ENCODE measurements at places on chromosomes 11 and 22.
A peak's percentile ranks its signal among the peaks of the same experiment; 100 is the strongest.

GRCh38 chr11:2885017-2885677, 428 bp downstream of the CDKN1C start:
- DNase-seq, result no peak

- no peak for DNase-seq
These were observed 27.0 kb downstream of the CSTF3 start for GRCh38 chr11:33134276-33134675.

- DNase-seq, result peak; percentile 35
These were observed 1.4 kb downstream of the PATZ1 start for GRCh38 chr22:31344578-31345330.

- DNase-seq, result no peak
These were observed 39.0 kb downstream of the CSNK2A3 start for GRCh38 chr11:11313902-11314692.

GRCh38 chr11:19187114-19187832, 14.5 kb downstream of the CSRP3 start:
- no peak for DNase-seq

DNA sequence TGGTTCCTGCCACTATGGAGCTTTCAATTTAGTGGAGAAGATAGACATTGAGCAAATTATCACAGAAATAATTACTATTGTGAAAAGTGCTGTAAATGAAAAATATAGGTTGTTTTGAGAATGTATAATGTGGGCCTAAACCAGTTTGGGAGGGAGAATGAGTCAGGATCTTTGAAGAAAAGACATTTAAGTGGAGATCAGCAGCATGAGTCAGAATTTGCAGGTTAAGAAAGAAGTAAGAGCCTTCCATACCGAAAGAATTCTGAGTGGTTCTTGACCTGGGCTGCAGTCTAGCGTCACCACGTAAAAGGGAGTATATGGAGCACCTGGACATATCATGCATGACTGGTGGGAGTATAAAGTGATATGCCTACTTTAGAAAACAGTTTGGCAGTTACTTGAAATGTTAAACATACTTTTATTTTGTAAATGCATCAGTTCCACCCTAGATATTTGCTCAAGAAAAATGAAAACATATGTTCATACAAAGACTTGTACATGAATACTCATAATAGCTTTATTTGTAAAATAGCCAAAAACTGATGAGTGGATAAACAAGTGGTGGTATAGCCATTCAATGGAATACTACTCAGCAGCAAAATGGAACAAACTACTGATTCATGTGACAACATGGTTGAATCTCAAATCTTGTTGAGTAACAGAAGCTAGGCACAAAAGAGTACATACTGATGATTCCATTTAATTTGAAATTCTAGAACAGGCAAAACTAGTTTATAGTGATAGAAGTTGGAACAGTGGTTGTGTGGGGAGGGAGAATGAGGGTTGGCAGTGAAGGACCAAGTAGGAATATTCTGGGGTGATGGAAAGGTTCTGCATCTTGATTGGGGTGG, 99.2 kb downstream of the STIM1 start:
- DNase-seq, result no peak
